ENCODE measurements at places on chromosomes 5 and 9.

DNA sequence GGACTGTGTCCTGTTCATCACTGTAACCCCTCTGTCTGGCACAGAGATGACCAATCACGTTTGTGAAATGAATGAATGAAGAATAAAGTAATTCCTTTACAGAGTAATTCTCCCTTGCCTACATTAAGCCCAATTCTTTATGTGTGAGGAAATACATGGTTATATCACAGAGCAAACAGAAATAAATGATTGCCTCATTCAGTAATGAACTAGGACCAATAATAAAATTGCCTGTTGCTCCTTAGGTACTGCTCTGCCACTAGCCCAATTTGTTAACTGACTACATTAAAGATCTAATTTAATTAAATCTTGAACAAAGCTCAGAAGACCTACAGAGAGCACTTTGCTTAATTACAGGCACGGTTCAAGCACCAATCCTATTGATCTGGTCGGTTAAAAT is 121.8 kb downstream of the DCP2 start:
- no peak for DNase-seq

GRCh38 chr5:110075656-110076055 is 385.9 kb downstream of the MAN2A1 start:
- DNase-seq, result no peak

- peak; percentile 91 for DNase-seq
Observed at GRCh38 chr9:130331573-130331972, 66.0 kb downstream of the HMCN2 start.

DNA sequence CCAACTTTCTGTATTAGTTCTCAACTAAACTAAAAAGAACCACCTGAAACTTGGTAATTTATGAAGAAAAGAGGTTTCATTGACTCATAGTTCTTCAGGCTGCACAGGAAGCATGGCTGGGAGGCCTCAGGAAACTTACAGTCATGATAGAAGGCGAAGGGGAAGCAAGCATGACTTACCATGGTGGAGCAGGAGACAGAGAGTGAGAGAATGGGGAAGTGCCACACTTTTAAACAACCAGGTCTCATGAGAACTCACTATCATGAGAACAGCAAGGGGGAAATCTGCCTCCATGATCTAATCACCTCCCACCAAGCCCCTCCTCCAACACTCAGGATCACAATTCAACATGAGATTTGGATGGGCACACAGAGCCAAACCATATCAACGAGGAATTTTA is 123.5 kb downstream of the DEPDC1B start:
- no peak for DNase-seq

DNA sequence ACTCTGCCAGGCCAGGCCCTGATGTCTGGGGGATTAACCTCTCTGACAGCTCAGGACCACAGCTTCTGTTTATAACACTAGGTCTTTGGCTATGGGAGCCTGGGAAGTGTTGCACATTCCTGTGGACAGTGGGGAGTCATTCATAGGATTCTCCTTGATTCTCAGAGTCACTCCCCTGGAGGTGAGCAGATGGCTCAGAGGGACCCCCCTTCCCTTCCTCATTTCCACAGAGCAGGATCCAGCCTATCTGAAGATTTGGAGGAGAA is 60.2 kb downstream of the NRG2 start:
- DNase-seq, result no peak

- DNase-seq, result peak; percentile 47
Observed at GRCh38 chr9:88733651-88734421, 198.9 kb downstream of the NXNL2 start.

DNA sequence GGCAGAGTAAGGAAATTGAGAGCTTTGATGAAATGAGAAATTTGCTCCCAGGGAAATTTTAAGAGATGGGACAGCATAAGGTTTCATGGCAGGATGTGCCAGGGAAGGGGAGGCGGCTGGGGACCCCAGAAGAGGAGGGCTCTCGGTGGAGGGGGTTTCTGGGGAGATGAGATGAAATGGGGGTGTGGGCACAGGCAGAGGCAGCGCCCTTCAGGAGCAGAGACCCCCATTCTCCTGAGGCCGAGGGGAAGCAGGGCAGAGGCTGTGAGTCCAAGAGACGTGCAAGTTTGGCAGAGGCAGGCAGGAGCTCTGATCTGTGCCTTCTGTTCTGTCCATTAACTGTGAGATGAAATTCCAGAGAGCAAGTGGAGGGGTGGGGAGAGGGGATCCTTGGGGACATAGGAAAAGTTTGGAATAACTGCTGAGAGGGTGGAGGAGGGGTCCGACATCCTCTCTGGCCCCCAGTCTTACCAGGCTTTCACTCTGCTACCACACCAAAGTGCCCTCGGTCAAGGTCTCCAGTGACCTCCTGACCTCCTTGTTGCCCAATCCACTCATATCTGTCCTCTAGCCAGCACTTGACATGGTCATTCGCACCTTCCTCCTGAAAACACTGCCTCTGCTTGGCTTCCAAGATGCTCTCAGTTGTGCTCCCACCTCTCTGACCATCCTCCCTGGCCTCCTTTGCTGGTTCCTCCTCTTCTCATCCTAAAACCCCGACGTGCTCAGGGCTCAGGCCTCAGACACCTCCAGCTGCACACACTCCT is 108.1 kb upstream of the MVB12B start:
- DNase-seq, result no peak

- no peak for DNase-seq
Observed at GRCh38 chr5:131996210-131997025, 15.0 kb downstream of the ACSL6 start.

GRCh38 chr9:128204858-128205257 is 1.7 kb downstream of the DNM1 start:
- no peak for DNase-seq

DNA sequence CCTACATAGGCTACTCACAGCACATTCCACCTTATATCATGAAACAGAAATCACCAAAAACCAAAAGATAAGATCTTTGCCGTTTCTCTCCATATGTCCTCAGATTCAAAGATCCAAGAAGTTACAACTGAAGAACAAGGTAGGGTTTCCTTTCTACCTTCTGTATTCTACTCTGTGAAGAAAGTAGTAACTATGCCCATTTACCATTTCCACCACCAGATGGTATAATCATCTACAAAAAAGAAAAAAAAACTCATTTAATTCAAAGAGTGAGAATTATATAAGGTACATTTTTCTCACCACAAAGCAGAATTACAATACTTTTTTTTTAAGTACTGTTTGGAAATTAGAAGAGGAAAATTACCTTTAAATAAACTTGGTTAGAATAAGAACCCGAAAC is 172.6 kb upstream of the PTGER4 start:
- no peak for DNase-seq

- no peak for DNase-seq
Observed at GRCh38 chr5:107926121-107926520, 255.4 kb upstream of the EFNA5 start.

GRCh38 chr5:139132515-139132914 is 65.7 kb downstream of the SIL1 start:
- no peak for DNase-seq

- no peak for DNase-seq
Observed at GRCh38 chr9:24932785-24933184, 387.1 kb upstream of the IZUMO3 start.

DNA sequence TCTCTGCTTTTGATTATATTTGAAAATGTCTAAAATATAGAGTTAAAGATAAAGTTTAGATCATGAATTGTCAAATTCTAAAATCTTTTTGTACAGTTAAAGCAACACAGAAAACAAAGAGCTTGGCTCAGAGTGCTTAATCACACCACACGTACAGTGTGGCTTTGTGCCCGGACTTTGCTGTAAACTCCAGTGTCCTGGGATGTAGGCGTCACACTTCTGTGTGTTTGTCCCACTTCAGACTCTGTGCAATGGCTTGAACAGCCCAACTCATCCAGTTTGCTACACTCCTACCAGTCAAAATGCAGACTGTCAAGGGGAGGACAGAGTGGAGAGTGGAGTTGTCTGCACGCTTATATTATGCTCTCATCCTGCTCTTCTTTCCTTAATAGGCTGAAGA is 45.3 kb downstream of the SMARCA2 start:
- no peak for DNase-seq

DNA sequence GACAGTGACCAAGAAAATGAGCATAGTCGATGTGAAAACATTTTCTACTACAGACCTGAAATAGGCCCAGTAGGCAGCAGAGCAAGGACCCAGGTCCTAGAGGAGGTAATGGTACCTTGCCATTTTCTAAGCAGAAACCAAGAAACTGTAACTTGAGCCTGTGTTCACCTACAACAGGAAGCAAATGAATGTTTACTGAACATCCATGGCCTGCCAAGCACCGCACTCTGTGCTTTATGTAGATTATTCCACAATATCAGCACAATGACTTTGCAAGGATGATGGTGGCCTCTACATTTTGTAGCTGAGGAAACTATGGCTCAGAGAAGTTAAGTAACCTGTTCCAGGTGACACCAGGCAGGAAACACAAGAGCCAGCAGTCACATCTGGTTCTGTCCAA is 215.3 kb downstream of the SPOCK1 start:
- no peak for DNase-seq

- no peak for DNase-seq
Observed at GRCh38 chr5:163362840-163363371, 74.5 kb upstream of the CCNG1 start.

- DNase-seq, result no peak
Observed at GRCh38 chr5:4480528-4481349, 659.4 kb upstream of the ADAMTS16 start.

DNA sequence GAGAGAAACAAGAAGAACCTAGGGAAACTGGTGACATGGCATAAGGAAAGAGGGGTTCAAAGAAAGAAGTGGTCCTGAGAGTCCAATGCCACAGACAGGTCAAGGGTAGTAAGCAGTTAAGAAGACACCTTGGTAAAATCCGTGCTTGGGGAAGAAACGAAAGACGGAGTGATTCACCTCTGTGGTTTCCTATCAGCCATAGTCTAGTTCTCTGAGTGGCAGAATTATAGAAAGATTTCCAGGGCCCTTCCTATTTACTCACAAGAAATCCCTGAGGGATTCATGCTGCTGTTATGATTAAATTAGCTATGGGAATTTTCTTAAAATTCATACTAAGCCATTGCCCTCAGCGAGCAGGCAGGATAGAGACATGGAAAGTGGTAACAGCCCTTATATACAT is 31.7 kb downstream of the IL33 start:
- no peak for DNase-seq

GRCh38 chr9:95157481-95158151 is 159.9 kb downstream of the FANCC start:
- peak; percentile 61 for DNase-seq

DNA sequence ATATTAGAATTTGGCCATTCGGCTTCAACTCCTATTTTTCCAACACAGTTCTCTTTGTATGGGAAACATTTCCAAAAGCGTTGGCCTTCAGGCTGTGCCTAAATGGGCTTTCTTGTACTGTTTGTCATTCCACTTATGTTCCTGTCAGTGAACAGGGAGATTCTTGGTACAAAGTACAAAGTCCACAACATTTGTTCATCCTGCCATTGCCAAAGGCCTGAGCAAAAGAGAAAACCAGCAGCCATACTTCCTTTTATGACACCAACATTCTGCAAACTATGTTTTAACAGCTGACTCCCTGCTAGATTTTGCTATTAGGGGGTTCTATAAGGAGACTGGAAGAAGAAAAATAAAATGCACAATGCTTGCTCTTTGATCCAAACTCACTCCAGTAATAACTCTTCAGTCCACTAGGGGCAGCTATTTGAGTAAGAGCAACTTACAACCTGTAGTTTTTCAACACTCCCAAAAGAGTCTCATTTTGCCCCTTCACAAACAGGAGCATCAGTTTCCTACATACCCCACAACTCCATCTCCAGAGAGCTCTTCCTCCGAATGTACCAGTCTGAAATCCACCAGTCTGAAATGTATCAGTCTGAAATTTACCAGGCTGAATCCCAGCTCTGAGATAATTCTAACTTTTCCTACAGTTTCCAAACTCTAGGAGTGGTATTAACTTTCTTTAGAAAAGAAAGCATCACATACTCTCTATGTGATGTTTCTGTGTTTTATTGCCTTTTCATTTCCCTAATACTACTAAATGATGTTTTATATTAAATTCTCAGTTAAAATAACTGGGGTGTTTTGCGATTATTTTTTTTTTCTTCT is 693.8 kb downstream of the DNAH5 start:
- DNase-seq, result peak; percentile 27

GRCh38 chr5:166561759-166562158 is 1729.7 kb upstream of the WWC1 start:
- DNase-seq, result no peak

- no peak for DNase-seq
Observed at GRCh38 chr9:120702075-120702474, 12.2 kb downstream of the MEGF9 start.

- no peak for DNase-seq
Observed at GRCh38 chr9:134206311-134207300, 42.2 kb upstream of the RNU6ATAC start.

GRCh38 chr9:72276429-72276828 is 88.6 kb downstream of the ZFAND5 start:
- DNase-seq, result no peak

- no peak for DNase-seq
Observed at GRCh38 chr5:142924135-142924883, 154.1 kb downstream of the ARHGAP26 start.

GRCh38 chr9:130665431-130666392 is 1.3 kb downstream of the PRDM12 start:
- no peak for DNase-seq

DNA sequence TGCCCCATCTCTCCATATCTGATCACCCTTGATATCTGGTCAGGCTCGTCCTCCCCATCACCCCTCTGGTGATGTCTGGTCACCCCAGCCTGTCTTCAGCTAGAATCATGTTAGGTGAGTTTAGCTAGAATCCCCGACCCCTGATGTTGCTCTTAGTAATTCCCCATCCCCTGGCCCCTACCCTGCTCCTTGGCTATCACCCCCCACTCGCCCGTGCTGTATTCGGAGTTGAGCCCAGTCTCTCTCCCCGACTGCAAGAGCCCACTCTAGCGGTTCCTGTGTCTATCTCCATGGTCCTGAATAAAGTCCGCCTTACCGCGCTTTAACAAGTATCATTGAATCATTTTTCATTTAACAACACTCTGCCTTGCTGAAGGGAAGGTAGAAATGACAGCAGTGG is 33.7 kb downstream of the ADAMTS2 start:
- DNase-seq, result no peak

- DNase-seq, result no peak
Observed at GRCh38 chr5:39412721-39413394, 11.9 kb downstream of the DAB2 start.

DNA sequence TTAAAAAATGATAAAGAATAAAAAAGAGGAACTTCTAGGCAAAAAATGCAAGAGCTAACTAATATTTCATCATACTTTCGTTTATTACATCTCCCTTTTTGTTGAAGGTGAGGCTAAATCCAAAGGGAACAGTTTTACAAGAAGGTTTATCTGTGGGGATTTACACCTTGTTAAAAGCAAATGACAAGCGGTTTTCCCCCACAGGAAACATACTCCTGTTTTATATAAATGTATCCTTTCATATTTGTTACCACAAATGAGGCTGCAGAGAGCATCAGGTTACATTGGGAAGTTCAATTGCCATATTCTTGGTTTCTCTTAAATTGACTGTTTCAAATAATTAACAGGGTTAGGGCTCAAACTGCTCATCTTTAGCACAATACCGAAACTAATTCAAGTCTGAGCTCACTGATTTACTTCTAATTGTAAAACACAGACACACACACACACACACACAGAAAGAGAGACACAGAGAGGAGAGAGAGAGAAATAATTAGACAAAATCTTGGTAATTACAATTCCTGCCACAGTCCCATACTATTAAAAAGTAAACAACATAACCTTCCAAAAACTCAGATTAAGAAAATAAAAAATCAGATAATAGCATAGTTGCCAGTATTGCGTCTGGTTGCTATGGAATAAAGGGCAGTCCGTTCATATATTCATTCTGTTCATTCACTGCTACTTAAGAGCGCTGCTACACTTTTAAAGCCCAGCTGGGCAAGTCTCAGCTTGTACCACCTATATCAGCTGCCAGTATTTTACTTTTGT is 17.1 kb downstream of the RFX3 start:
- DNase-seq, result no peak

- no peak for DNase-seq
Observed at GRCh38 chr5:76952795-76953536, at the start of gene CRHBP. CRHBP (plus strand) TSS chr5:76953045; CDS start chr5:76953135, 90 bp downstream.
